ENCODE measurements at places on chromosomes 6 and 20. TPM values are rescaled to one million over a fixed set of nuclear protein-coding genes. Genes with fewer than 3 reads are reported as not detected.

HLA-DOB gene
- 2.8 TPM for polyA plus RNA-seq

SPEF1 gene
- not detected for polyA plus RNA-seq

RCAN2 gene
- polyA plus RNA-seq = 0.21 TPM

RRP36 gene
- 65.5 TPM for polyA plus RNA-seq

DPPA5 gene
- not detected for polyA plus RNA-seq

FRMD1 gene
- polyA plus RNA-seq = not detected

GCLC gene
- polyA plus RNA-seq = 10.5 TPM

TRIM26 gene
- polyA plus RNA-seq = 17.3 TPM

CCND3 gene
- 555 TPM for polyA plus RNA-seq

SRF gene
- polyA plus RNA-seq = 7.5 TPM

BTNL2 gene
- polyA plus RNA-seq = not detected

REM1 gene
- not detected for polyA plus RNA-seq

C6orf58 gene
- polyA plus RNA-seq = 0.31 TPM

DIDO1 gene
- polyA plus RNA-seq = 24.7 TPM

RAET1G gene
- not detected for polyA plus RNA-seq

HAO1 gene
- not detected for polyA plus RNA-seq

CDH4 gene
- polyA plus RNA-seq = not detected

TREML2 gene
- polyA plus RNA-seq = 4.8 TPM

CST2 gene
- polyA plus RNA-seq = not detected

RAB44 gene
- polyA plus RNA-seq = not detected

PRSS16 gene
- 1.5 TPM for polyA plus RNA-seq

CYP24A1 gene
- polyA plus RNA-seq = 0.86 TPM

PDYN gene
- polyA plus RNA-seq = not detected

SPATA25 gene
- 0.38 TPM for polyA plus RNA-seq

TDP2 gene
- polyA plus RNA-seq = 43.4 TPM

RIPPLY2 gene
- polyA plus RNA-seq = not detected

PKIB gene
- polyA plus RNA-seq = 0.24 TPM

Measured in CD4-positive, alpha-beta memory T cell (primary cell).